ENCODE measurements at places on chromosomes 4 and X. TPM values are rescaled to one million over a fixed set of nuclear protein-coding genes. Genes with fewer than 3 reads are reported as not detected.

Gene CXCR3
- not detected for total RNA-seq

DNA sequence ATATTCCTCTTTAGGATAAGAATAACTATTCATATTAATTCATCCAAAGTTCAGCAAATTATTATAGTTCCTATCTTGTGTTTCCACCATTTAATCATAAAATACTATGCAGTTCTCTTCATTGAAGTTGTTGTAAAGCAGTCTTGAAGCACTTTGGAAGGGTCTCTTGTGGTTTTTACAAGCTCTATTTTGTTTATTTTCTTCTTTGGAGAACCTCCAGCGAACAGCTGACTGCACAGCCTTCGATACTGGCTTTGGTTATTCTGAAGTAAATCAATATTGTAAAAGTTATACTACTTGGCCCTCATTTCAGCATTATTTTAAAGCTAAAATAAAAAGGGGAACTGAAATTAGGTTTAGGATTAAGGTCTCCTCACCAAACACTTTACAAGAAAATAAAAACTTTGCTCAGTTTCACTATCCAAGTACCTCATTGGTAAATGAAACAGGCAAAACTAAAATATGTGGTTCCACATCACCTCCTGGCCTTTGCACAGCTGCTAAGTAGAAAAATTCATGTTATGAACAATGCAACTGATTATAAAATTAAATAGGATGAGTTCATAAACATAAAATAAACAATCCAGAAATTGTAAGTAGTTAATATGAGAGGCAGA, 1629.2 kb upstream of the ADGRL3 start:
- no peak for DNase-seq

DNA sequence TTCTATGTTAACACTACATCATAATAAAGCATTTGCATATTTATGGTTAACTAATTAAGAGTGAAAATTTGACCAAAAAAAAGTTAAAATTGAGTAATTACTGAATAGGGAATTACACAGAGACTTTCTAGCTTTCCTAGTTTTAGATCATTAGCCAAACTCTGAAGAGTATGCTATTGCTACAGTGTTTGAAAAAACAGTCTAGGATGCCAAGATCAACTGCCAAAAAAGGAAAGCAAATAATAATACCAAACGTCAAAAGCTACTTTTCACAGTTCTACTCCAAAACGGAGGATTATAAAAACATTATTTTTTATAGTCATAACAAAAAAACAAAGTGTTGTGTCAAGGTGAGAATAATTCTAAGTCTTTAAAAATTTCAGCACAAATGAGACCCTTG, 359.8 kb upstream of the CTSO start:
- no peak for DNase-seq

Gene GSX2
- not detected for total RNA-seq

Gene LAMTOR3
- total RNA-seq: 133 TPM

GRCh38 chr4:71608678-71609071, 175.2 kb downstream of the GC start:
- DNase-seq: no peak

Gene TDO2
- 253 TPM for total RNA-seq

All from hepatocyte (in vitro differentiated cells).